T follicular helper cell (primary cell): ENCODE measurements at places on chromosomes 4 and X.

DNA sequence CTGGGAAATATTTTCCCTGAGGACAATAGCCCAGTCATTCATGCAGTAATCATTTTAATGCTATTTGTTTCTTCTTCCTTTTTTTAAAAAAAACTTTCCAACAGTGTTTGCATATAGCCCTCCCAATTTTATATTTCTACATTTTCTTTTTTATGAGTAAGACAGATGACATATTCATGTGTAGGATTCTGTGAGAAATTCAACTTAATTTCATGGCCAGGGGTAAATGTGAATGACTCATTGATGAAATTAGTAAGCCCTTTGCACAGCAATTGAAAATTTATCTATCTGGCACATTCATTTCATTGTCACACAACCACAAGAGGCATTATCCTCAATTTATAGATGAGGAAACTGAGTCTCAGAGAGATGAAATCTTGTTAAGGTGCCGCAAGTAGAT is 13.7 kb upstream of the SMIM20 start:
- no peak for DNase-seq

DNA sequence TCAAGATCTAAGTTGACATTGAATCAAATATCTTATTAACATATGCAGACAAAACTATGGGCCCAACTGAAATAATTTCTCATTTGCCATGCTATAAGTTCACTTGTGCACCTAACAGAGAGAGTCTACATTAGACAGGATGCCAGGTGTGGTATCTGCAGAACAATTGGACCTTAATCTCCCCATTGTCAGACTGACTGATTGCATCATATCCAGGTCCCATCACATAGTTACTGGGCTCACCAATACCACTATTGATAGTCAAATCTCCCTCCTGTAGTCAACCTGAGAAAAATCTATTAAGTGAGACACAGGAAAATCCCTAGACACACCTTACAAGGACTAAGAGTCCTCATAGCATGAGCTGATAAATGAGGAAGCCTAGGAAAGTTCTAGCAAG is 156.0 kb upstream of the FRG1 start:
- no peak for DNase-seq

- no peak for DNase-seq
Measured at GRCh38 chr4:87855559-87855958, 22.8 kb downstream of the MEPE start.

- no peak for DNase-seq
Measured at GRCh38 chr4:67638136-67638535, 62.8 kb downstream of the UBA6 start.

DNA sequence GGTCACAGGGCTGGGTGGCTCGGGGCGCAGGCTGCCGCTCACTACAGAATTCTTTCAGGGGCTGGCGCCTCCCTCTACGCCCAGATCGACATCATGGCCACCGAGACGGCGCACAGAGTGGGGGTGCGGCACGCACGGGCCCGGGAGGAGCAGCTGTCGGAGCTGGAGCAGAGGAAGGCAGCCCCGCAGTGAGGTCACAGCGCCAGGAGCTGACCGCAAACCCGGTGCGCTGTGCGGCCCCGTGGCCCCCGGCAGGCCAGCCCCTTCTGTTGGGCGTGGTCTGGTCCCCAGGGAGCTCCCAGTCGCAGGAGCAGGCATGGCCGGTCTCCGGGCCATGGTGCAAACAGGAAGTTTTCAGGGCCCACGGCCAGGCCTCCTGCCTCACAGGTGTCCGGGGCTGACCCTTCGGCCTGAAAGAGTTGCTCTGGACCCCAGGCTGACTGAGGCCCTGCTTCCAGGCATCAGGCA is 31.6 kb downstream of the LRPAP1 start:
- DNase-seq = no peak

DNA sequence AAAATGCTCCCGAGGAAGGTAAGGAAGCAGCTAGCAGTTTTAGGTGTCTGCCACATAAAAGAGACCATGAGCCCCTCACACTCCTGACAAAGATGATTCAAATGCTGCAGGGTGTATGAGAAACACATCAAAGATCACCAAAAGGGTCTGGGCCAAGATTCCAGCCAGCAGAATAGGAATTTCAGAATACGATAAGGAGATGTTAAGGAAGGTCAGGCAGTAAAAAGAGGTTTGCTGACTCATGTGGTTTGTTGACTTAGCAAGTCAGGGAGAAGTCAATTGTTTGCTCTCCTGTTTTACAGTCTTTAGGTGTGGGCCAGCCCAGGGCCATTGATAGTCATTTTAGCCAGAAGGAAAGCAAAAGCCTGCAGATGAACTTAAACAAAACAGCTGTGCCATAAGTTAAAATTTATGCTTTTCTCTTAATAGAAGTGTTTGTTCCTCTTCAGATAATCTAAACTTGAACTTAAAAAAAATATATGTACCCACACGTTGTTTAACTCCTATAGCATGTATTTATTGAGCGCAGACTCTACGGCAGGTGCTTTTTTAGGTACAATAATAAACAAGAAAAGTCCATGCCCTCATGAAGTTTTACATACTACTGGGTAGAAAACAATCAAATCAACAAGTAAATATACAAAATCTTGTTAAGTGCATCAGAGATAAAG is 115.6 kb downstream of the CAMK2D start:
- no peak for DNase-seq

- DNase-seq = no peak
Measured at GRCh38 chrX:3485727-3486126, 139.3 kb upstream of the MXRA5 start.

DNA sequence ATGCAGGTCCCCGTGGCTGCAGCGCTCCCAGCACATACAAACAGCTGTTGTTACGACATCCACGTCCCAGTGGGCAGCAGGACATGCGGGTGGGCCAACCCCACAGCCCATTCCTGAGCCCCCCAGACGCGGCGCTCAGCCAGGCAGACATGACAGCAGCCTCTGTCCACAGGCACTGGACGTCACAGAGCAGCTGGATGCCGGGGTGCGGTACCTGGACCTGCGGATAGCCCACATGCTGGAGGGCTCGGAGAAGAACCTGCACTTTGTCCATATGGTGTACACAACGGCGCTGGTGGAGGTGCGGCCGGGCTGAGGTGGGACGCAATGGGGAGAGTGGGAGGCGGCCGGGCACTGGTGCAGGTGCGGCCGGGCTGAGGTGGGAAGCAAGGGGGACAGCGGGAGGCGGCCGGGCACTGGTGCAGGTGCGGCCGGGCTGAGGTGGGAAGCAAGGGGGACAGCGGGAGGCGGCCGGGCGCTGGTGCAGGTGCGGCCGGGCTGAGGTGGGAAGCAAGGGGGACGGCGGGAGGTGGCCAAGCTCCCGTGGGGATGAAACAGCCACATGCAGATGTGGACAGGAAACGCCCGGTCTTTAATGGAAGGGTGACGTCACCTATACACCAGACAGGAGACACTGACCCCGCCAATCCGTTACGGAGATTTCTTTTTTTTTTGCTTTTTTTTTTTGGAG is 9.4 kb downstream of the PLCXD1 start:
- DNase-seq = no peak

DNA sequence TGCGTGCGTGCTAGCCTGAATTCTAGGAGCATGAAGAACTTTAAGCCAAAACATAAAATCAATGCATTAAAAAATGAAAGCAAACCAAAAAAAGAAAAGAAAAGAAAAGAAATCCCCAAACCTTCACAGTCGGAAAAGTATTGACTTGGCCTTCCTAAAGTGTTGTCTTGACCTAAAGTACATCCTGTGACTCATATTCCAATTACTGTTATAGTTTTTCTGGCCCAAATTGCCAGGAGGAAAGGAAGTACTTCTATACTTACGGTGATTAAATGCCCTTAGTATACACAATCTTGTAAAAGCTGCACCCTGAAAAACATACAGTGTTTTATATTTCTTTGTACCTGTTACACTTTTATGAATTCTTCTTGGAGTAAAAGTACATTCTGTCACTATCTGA is 512.8 kb downstream of the ANKRD50 start:
- DNase-seq = no peak

DNA sequence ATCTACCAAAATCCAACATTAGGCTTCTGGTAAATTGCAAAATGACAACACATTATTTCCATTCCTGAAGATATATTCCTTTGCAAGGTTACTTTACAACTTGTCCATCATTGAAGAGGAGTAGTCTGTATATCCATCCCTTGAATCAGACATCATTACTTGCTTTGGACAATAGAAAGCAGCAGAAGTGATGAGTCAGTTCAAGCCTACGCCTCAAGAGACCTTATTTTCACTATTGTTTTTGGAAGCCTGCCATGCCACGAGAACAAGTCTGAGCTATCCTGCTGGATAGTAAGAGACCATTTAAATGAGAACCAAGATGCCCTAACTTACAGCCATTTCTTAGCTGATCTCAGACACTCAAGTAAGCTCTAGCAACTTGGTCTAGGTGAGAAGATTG is 246.0 kb upstream of the HHIP start:
- no peak for DNase-seq

DNA sequence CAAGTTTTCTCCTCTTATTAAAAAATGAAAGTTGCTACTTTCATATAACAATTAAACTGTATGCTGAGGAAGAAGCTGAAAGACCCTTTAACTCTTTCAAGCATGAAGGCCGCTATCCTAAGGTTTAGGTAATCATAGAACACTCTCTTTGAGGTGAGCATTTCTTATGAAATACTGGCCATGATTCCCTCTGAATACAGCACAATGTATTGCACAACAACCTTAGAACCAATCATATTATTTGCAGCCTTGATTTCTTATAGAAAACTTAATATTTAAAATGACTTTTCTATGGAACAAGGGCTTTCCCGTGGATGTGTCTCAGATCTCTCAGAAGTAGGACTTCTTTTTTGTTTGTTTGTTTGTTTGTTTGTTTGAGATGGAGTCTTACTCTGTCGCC is 333.4 kb upstream of the TEX13C start:
- no peak for DNase-seq

GRCh38 chr4:98284640-98285046 is 23.5 kb downstream of the RAP1GDS1 start:
- no peak for DNase-seq
